Activated naive CD4-positive, alpha-beta T cell treated with anti-CD3 and anti-CD28 coated beads, Interleukin-2, amount 50 U/mL, for 16 hours (primary cell): ENCODE measurements at places on chromosomes 1 and 21.

GRCh38 chr1:74847715-74848114, 114.8 kb downstream of the TYW3 start:
- DNase-seq = no peak

GRCh38 chr1:36321119-36321951, 2.1 kb downstream of the EVA1B start:
- peak; percentile 46 for DNase-seq

GRCh38 chr1:24198766-24199165, 11.7 kb upstream of the IFNLR1 start:
- DNase-seq = no peak

- DNase-seq = no peak
These were observed 33.1 kb upstream of the CEP350 start for GRCh38 chr1:179921472-179921871.

GRCh38 chr1:98331243-98331642, 330.3 kb upstream of the SNX7 start:
- DNase-seq = no peak

- no peak for DNase-seq
These were observed 44.3 kb upstream of the IL10 start for GRCh38 chr1:206816390-206817287.

DNA sequence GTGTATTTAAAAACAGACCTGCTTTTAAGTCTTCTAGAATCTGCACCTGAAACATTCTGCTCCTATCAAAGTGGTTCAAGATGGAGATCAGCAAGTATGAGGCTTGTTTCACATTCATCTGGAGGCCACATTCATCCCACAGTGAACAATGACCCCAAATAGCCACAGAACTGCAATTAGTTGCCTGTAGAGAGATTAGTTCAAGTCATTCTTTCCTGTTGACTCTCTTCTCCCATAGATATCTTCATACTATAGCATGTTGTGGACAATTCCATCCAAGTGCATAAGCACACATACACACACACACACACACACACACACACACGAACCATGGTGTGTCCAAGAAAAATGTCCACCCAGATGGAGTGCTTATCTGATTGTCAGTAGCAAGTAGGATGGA, 101.7 kb upstream of the FGGY start:
- no peak for DNase-seq

DNA sequence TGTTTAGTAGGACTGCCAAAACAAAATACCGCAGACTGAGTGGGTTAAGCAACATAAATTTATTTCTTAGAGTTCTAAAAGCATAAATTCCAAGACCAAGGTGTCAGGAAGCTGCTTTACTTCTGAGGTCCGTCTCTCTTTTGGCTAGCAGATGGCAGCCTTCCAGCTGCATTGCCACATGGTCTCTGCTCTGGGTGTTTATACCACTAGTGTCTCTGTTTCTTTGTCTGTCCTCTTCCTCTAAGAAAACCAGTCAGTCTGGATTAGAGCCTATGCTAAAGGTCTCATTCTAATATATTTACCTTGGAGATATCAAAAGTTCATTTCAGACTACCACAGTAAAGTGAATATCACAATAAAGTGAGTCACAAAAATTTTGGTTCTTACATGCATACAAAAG, 519.8 kb downstream of the COL11A1 start:
- no peak for DNase-seq

- peak; percentile 86 for DNase-seq
These were observed 150.1 kb upstream of the SOD1 start for GRCh38 chr21:31509194-31510017.

DNA sequence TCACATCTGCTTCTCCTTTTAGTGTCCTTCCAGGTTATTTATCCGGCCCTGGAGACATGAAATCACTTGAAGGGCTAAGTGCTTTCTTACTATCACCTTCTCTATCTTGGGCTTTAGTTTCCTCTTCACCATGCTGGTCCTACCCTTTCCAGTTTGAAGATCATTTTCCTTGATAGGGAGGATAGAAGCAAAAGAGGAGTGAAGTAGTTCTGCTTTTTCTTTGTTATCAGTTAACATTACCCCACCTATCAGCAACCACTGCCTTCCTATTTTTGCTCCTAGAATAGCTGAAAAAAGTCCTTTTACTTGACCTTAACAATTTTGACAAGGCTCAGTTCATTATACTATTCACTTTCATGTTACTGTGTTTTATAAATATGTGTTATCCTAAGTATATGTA, 19.4 kb downstream of the RGL1 start:
- no peak for DNase-seq

GRCh38 chr21:42028766-42029425, 18.7 kb upstream of the ZBTB21 start:
- DNase-seq = no peak

- no peak for DNase-seq
These were observed 281.9 kb downstream of the USP25 start for GRCh38 chr21:16011719-16012118.

DNA sequence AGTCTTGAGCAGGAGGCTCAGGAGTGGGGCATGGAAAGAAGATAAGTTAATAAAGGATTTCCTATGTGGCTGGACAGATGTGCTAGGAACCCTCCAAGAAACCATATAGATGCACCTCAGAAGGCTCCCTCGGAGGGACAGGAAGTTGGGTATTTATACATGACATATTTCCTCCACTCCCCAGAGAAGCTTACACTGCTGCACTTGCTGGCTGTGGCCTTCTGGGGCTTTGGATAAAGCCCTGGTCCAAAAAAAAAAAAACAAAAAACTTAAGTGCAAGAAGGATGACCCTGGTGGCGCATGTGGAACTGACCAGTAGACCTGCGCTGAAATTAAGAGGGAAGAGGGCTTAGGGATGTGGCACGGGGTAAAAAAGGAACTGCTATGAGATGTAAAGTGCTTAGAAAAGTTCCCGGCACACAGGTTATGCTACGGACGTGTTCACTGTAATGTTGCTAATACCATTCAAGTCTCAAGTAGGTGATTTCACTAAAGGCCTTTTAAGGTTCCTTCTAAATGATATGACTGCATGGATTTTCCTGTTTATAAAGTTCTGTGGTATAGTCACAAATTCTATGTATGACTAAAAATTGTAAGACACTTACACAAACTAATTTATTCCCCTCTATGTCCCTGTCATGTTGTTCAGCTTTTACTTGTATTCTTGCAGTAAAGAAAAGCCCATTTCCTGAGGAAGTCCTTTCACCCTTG, 253.6 kb downstream of the HMCN1 start:
- no peak for DNase-seq

GRCh38 chr1:102032534-102032933, 35.8 kb upstream of the OLFM3 start:
- DNase-seq = no peak

DNA sequence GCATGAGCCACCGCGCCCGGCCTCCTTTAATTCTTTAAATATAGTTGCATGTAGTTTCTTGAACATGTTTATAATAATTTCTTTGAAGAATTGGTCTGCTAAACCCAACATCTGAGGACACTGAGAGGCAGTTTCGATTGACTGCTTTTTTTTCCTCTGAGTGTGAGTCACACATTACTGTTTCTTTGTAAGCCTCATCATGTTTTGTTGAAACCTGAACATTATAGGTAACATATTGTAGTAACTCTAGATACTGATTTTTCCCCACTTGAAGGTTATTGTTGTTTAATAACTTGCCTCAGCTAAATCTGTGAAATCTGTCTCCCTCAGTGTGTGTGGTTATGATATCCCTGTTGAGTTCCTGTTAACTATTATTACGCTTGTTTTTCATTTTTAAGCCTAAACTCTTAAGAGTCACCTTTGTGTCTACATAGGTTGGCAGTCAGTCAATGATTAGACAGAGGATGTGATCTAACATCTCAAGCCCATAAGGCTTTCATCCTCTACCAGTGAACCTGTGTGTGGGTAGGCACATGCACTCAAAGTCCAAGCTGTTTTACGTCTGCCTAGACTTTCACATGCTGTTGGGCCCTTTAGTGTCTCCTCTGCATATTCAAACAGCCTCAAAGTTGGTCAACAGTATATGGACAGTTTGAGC, 155.5 kb downstream of the KCNH1 start:
- DNase-seq = no peak

- DNase-seq = no peak
These were observed 433.1 kb upstream of the KAZN start for GRCh38 chr1:14165371-14165801.

GRCh38 chr1:33381977-33382376, 48.9 kb downstream of the PHC2 start:
- no peak for DNase-seq

- DNase-seq = no peak
These were observed 5.9 kb downstream of the RNF186 start for GRCh38 chr1:19809044-19809750.

- DNase-seq = no peak
These were observed 147.4 kb downstream of the OLFM3 start for GRCh38 chr1:101849356-101849755.

DNA sequence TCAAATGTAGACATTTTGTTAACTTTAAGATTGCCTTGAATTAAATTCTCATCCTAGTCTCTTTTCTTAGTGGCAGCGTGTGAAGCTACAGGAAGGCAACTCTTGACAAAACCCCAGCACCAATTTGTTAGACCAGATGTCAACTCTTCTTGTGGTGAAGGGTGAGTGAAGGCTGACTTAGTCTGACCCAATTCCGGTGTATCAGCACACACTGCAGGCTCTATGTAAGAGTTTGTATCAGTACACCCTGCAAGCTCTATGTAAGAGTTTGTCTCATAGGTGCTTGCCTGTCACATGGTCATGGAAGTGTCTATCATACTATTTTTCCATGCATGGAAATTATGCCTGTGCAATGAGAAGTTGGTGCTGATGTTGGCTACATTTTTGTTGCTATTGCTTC, 16.8 kb downstream of the CR2 start:
- no peak for DNase-seq

GRCh38 chr1:51284487-51284954, 45.8 kb downstream of the TTC39A start:
- no peak for DNase-seq

GRCh38 chr1:70994753-70995268, 52.8 kb downstream of the PTGER3 start:
- DNase-seq = no peak

GRCh38 chr1:208527156-208527555, 283.0 kb upstream of the PLXNA2 start:
- DNase-seq = no peak

DNA sequence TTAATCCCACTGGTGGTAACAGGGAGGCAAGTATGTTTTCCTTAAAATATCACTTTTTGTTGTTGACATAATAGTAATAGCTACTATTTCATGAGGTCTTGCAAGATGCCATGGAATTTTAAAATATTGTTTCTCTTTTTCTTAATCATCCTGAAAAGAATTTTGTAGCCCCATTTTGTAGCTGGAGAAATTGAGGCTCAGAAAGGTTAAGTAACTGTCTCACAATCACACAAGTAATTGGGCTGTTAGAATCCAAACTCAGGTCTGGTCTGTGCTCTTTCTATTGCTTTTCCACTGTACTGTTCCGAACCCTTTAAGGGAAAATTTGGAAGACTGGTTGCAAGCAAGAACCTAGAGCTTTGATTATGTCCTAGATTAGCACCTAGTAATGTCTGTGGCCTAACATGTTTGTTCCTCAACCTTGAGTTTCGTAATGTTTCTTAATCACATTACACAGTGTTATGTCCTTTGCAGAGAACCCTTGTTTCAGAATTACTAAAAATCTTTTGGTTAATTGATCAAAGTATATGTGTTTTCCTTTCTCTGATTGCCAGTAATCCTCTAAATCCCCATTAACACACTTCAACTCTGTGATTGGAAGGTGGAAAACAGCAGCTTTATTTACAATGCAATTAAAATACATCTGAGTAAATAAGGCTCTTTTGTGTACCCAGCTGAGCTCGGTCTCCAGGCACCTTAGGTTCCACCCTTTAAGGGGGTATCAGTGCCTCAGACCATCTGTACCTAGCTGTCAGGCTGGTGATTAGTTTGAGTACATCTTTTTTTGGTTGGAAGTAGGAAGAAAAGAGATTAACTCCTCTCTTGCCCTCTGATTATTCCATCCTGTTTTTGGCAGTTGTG, 10.4 kb downstream of the LRRC42 start:
- no peak for DNase-seq

GRCh38 chr1:55127827-55128343, 87.3 kb downstream of the USP24 start:
- no peak for DNase-seq

GRCh38 chr1:187960125-187960638, 1131.4 kb downstream of the PLA2G4A start:
- DNase-seq = no peak

DNA sequence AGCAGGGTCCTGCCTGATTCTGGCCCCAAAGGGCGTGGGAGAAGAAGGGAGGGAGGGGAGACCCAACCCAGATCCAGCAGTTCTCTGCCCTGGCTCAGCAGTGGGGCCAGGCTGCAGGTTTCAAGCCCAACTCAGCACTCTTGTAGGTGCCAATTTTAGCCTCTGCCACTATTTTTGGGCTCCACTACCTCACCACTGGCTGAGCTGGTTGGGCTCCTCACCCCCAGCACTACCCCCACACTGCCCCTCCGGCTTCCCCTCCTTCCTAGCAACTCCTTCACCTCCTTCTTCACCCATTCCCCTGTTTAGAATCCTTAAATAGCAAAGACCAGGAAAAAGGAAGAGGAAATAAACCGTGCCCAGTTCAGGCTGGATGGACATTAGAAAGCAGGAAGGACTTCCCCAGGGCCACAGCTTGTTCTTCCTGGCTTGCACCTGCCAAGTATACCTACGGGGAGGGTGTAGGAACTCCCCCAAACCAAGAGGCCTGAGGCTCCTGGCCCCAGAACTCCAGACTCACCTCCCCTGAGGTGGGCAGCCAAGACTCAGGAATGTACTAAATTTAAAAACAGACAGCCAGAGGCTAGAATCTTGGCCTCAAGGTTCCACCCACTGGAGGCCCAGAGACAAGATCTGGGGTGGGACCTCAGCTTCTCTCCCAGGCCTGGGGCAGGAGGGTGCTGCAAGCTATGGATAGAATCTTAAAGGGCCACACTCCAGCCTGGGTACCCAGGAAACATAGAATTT, 1.4 kb upstream of the ARHGEF2 start:
- no peak for DNase-seq

- DNase-seq = no peak
These were observed 302.3 kb upstream of the PLD5 start for GRCh38 chr1:242826701-242827336.

DNA sequence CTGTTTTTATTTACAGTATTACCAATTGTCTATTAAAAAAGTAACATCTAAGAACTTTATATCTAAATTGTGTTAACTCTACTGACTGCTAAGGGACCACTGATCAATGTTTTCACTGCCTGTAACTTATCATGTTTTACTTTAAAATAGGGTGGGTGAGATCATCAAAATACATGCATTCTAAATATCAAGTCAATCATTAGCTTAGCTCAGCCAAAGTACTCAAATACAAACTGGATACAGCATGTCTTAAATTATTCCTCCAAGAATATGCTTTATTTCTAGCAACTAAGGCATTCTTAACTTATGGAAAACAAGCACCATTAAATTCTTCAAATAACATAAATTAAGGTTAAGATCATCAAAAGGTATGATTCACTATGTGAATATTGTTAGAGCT, 638.7 kb upstream of the RGS18 start:
- no peak for DNase-seq

- no peak for DNase-seq
These were observed 38.2 kb downstream of the L1TD1 start for GRCh38 chr1:62232871-62233278.

GRCh38 chr1:90562892-90563291, 154.2 kb downstream of the BARHL2 start:
- DNase-seq = no peak
